ENCODE measurements at places on chromosomes 6 and 20.

- DNase-seq: no peak
Observed at GRCh38 chr20:25116739-25117458, 35.0 kb upstream of the VSX1 start.

GRCh38 chr6:12119085-12119588 is 107.0 kb downstream of the HIVEP1 start:
- DNase-seq: no peak

DNA sequence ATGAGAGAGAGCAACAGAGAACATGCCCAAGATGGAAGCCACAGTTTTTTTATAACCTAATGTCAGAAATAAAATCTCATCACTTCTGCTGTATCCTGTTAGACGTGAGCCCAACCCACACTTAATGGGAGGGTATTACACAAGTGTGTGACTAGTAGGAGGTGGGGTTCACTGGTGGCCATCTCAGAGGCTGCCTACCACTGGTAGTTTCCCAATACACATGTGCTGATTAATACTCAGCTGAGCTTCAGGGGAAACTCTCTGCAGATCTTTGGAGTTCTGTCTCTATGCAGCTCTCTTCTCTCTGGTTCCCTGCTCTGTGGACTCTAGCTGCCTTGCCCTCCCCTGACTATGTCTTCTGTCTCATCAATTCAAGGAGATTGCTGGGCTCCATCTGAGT is 35.7 kb downstream of the CNBD2 start:
- no peak for DNase-seq

GRCh38 chr6:29791162-29791561 is 36.5 kb upstream of the HLA-G start:
- no peak for DNase-seq

GRCh38 chr20:58577871-58578598 is 62.8 kb upstream of the APCDD1L start:
- DNase-seq: no peak

- DNase-seq: no peak
Observed at GRCh38 chr6:65667916-65668656, 38.9 kb downstream of the EYS start.

DNA sequence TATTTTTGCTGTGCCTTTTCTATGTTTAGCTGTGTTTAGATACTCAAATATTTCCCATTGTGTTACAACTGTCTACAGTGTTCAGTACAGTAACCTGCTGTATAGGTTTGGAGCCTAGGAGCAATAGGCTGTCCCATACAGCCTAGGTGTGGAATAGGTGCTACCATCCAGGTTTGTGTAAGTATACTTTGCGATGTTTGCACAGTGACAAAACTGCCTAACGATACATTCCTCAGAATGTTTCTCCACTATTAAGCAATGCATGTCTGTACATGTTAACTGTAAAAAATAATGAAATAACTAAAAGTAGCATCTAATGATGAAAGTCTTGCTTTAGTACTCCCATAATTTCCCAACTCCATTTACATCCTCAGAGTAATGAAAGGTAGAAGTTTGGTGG is 46.0 kb downstream of the SERAC1 start:
- no peak for DNase-seq

GRCh38 chr20:59435518-59435917 is 135.1 kb downstream of the EDN3 start:
- DNase-seq: no peak

DNA sequence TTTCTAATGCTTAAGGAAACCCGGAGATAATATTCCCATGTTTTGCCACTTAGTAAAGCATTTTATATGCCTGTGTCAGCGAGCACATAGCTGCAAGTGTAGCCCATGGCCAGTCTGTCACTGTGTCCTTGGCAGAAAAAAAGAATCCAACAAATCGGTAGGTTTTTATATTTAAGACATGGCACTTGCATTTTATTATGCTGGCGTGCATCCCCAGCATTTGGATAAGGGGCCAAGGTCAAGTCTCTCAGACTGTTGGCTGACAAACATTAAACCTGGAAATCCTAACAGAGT is 1.2 kb upstream of the ZNF184 start:
- no peak for DNase-seq

DNA sequence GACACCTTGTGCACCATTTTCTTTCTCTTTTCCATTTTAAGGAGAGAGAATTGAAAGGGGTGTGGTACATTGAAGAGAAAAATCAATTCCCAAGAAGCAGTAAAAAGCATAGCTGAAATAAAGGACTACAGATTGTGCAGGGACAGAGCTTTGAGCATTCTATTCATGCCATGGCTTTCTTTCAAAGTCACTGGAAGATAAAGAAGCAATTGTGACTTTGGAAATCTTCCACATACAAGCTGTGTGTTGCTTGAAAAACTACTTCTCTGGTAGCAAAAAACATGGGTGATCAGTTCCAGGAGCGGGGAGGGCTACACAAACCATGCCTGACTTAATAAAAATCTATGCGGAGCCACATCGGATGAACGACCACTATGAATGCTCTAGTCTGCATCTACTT is 230.2 kb upstream of the THEMIS start:
- no peak for DNase-seq

DNA sequence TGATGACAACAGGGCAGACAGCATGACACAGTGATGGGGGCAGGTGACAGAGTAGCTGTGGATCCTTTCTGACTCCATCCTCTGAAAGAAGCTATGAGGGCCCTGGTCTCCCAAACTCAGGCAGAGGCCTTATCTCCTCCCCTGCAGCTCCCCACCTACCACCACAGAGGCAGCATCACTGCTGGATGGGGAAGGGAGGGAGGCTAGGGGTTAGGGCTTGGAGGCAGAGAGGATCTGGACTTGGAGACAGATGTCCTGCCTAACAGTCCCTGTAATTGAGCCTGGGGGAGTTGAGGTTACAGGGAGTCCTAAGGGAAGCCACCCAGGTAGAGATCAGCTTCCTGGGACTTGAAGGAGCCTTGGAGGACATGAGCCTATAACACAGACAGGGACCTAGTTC is 37.9 kb downstream of the FAM110A start:
- no peak for DNase-seq

DNA sequence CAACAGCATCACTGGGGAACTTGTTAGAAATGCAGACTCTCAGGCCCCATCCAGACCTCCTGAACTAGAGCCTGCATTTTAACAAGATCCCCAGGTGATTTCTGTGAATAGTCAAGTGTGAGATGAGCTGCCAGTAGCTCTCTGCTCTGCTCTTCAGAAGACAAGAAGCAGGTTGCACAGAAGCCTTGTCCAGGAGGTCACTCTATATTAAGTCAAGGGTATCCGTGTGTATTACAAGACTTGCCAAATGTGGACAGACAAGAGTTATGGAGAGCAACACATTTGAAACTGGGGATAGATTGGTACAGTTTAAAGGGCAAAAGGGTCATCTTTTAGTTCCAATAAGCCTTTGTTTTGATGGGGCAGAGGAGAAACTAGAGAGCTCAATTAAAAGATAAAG is 23.2 kb upstream of the RIN2 start:
- no peak for DNase-seq

GRCh38 chr6:36246506-36247268 is 23.2 kb upstream of the PNPLA1 start:
- DNase-seq: no peak

GRCh38 chr6:161127071-161127740 is 135.6 kb downstream of the MAP3K4 start:
- DNase-seq: no peak

DNA sequence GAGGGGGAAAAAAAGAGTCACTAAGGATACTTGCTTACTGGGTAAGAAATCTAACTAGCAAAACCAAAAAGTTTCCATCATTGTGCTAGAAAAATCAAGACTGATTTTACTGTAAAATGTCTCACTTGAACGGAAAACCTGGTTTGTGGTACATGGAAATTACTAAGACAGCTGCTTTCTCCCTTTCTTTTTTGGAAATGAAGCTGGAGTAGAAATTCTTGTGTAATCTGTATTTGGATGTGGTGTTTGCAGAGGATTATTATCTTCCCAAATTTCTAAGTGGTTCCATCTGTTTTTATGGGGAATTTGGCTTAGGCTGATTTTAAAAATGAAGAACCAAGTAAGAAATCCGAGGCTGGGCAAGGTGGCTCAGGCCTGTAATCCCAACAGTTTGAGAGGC is 20.4 kb downstream of the EPB41L2 start:
- no peak for DNase-seq

GRCh38 chr20:3930265-3931206 is 41.3 kb downstream of the PANK2 start:
- DNase-seq: no peak

- DNase-seq: no peak
Observed at GRCh38 chr6:42154461-42155209, 12.2 kb upstream of the C6orf132 start.

GRCh38 chr6:142235791-142236190 is 66.0 kb upstream of the ADGRG6 start:
- DNase-seq: no peak

- no peak for DNase-seq
Observed at GRCh38 chr6:148999501-148999900, 252.7 kb downstream of the UST start.

GRCh38 chr6:12950976-12951375 is 234.4 kb downstream of the PHACTR1 start:
- no peak for DNase-seq

DNA sequence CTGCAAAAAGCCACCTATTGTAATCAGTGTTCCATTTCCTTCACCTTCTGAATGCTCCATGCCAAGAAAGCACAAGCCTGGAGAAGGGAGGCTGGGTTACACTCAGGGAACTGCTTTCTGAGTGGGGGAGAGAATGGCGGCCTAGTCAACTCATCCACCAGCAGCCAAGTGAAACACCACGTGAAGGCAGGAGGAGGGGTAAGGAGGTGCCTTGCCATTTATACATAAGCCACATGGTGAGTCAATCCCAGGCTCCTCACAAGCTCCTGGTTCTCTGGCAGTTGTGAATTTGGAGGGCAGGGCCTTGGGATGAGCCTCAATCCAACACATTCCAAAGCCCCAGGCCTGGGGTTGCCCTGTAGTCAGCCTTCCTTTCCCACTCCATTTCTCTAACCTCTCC is 149.4 kb downstream of the CD24 start:
- DNase-seq: no peak

DNA sequence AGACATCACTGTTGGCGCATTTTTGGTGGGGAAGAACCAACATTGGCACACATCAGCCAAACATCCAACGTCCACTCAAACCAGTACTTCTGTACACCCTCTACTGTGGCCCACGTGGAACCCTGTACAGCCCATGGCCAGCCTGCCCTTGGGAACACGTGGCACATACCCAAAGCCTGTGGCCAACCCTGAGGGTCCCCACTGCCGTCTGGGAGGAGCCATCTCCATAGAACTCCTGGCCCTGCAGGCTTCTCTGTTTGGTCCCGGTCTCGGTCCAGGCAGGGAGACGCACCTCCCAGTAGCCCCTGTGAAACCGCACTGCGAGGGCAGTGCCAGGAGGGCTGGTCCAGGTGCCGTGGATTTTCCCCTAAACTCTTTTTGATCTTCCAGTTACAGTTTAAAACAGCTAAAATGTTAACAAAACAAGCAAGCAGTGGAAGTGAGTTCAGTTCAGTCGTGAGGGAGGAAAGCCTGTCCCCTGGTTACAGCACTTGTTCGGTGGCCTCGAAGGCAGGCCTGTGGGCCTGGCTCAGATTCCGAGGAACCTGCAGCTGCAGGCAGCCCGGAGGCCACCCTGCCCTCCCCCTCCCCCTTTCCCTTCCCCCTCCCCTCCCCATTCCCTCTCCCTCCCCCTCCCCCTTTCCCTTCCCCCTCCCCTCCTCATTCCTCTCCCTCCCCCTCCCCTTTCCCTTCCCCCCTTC is 233.7 kb downstream of the DLL1 start:
- no peak for DNase-seq

- no peak for DNase-seq
Observed at GRCh38 chr6:21595285-21596144, 2.0 kb downstream of the SOX4 start.

DNA sequence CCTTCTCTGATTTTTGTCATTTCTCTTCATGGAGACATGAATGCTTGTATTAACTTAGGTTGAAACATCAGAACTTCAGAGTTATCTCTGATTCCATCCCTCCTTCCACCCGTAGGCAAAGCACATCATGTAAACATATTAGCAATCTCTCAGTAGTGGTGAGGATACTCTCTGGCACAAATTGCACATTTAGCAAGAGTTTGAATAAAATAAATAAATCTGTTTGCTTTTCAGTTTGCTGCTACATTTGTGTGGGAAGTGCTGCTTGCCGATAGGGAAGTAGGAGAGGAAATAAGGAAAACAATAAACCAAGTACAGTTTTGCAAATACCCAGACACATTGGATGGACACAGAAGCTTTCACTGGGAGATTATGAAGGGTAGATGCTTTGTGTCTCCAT is 359.0 kb downstream of the BCKDHB start:
- DNase-seq: no peak

DNA sequence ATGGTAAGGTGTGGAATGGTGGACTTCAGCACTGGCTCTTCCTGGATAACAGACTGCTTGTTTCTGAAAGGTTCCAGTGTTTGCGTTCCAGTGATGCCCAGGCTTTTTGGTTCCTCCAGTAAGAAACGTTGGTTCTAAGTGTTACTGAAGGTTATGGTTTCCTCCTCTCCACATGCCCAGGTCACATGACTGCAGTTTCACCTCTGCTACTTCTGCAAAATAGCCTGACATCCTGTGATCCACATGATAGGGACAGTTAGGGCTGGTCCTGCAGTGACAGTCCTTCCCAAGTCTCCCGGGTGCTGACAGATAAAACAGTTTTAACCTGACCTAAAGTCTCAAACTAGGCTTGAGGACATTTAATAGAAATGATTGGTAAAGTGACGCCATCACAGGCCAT is 132.2 kb upstream of the CST7 start:
- DNase-seq: no peak

- peak; percentile 19 for DNase-seq
Observed at GRCh38 chr20:13261460-13262301, 40.6 kb downstream of the ISM1 start.

GRCh38 chr6:106159531-106159940 is 73.4 kb downstream of the PRDM1 start:
- no peak for DNase-seq

- DNase-seq: no peak
Observed at GRCh38 chr6:17233531-17233930, 47.6 kb upstream of the RBM24 start.

- DNase-seq: no peak
Observed at GRCh38 chr6:64301307-64302236, 666.0 kb downstream of the PHF3 start.

DNA sequence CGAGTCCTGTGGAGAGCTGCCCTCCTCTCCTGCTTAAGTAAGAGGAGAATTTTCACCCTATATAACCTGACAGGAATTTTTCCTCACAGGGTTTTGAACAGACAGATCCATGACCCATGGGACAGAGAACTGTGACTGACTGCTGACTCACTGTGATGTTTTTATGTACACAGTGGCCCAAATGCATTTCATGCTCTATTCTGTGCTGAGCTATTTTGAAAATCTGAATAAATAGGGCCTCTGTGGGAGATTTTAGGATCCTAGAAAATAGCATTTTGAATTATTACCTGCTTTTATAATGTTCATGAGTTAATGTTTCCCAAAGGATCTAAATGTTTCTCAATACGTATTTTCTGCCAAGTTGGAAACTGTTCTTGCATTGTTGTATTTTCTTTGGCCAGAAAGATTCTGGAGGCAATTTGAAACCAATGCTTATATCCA is 577.4 kb downstream of the HTR1B start:
- DNase-seq: no peak

Measured in activated CD8-positive, alpha-beta memory T cell treated with anti-CD3 and anti-CD28 coated beads for 1 hour (primary cell).